ENCODE measurements at places on chromosomes 5 and 9.

GRCh38 chr9:21657966-21658667 is 144.3 kb upstream of the MTAP start:
- no peak for DNase-seq

DNA sequence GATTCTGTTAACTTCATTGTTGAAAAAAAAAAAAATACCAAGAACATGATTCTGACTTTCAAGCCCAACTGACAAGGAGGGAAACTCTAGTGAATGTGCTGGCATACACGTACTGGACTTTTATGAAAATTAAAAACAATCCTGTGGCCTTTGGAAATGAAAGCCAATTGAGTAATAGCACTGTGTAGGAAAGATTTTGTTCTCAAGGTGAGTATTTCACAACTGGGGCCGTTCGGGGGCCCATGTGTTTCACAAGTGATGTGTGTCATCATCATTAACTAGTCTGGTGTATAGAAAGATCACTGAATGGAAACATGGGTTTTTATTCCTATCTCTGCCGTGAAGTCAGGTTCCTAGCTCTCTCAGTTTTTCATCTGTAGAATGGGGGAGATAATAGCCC is 605.0 kb upstream of the CLINT1 start:
- no peak for DNase-seq

GRCh38 chr9:135343837-135344522 is 135.6 kb upstream of the PPP1R26 start:
- DNase-seq = no peak

GRCh38 chr9:92407818-92408217 is 3.4 kb upstream of the OGN start:
- no peak for DNase-seq

DNA sequence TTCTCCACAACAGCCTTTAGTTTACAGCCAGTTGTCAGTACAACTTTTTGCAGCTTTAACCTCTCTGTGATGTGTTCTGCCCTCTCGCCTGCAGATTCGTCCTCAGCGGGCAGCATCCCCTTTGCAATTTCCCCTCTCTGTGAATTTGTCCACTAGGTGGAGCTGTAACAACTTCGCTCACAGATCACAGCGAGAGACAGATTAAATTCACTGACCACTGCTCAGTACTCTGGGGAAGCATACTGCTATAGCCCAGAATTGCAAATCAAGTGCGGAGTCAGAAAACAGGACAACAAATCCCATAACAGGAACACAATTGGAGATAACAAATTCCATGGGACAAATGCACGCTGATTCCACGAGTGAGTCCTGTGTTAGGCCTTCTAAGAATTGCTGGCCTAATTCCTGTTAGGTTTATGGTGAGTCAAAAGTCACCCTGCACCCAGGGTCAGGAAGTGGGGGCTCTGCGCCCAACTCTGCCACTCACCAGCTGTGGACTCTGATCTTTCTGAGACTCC is 2124.9 kb downstream of the MAT2B start:
- DNase-seq = peak; percentile 14

GRCh38 chr9:18071651-18072060 is 402.3 kb upstream of the ADAMTSL1 start:
- DNase-seq = no peak

DNA sequence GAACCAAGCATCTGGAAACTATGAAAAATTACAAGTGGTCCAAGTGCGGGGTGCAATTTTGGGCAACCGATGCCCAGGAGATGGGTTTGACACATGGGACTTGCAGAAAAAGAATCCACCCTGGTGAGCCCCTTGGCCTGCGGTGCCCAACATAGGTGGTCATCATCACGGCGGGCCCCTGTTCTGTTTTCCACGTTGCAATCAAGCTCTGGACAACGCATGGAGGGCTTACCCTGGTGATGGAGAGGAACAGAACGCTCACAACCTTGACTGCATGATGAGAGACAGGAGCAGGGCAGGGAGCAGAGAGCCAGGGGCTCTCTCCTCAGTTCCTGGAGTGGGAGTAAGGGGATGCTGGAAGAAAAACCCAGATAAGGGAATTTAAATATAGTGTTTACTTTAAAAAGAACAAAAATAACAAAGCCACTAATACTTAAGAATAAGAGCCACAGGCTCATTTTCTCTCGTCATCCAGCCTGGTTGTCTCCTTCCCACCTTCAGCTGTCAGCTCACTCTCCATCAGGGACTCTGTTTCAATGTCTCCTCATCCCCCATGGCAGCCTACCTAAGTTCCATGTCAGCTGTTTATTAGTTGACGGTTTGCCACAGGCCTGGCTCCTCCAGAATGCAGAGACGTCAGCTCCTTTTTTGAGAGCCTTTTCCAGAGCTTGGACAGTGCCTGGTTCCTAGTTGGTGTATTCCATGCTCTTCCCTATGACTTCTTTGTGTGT is 172.1 kb downstream of the GADD45G start:
- DNase-seq = no peak
